Ureter (tissue), 1 donor: ENCODE measurements at places on chromosomes 7 and 10. TPM values are rescaled to one million over a fixed set of nuclear protein-coding genes. Genes with fewer than 3 reads are reported as not detected.

DNA sequence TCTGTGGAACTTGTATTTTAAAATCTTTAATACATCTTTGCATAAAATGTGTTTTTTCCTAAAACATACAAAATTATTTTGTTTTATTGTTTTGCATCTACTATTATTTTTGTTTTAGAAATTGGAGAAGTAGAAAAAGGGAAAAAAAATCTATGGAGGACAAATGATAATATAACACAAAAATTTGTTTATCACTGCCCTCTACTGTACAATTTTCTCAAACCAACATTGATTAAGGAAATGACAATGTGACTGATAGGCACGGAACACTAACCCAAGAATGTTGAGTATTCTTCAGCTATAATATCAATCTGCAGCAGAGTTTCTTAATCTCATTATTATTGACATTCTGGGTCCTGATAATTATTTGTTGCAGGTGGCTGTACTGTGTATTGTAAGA is 9.5 kb upstream of the ING3 start:
- no peak for DNase-seq

DNA sequence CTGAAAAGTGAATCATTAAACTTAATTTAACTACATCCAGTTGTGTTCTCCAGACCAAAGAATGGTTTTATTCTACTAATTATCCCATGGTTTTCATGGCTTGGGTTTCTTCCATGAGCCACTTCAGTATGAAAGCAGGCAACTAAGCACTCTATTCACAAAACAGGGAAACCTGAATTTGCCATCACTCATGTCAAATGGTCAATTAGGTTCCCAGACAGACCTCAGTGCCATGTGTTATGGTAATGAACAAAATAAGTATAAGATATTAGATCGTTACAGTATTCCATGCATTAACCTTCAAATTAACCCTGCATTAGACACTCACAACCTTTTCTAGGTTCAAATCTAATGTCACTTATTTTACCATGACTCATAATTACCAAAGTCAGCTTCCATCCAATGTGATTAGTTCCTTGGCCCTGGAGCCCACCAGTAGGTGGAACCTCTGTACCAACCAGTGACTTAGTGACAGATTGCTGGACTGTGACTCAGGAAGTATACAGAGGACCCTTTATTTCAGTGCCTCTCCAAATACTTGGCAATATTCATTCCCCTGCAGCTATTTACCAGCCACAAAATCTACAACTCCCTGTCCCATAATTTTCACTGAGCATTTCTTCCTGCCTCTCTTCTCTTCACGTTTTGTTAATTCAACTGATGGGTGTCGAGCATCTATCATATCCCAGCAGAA is 1270.2 kb upstream of the SORCS1 start:
- DNase-seq: no peak

DNA sequence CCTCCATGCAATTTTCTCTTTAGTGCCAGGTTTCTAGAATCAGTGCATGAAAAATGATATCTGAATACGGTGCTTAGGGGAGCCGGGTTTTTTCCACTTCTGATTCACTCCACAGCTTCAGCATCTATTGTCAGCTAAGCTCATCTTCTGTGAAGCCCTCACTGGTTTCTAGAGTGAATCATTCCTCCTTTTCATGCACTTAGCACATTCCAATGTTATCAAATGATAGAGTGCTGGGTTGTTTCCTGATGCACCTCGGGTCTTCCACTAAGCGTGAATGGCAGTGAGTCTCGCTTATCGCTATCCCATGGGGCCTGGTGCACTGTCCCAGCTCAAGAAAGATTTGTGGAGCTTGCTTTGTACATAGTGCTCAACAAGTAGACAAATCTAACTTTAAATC is 170.9 kb upstream of the RHEB start:
- DNase-seq: no peak

DNA sequence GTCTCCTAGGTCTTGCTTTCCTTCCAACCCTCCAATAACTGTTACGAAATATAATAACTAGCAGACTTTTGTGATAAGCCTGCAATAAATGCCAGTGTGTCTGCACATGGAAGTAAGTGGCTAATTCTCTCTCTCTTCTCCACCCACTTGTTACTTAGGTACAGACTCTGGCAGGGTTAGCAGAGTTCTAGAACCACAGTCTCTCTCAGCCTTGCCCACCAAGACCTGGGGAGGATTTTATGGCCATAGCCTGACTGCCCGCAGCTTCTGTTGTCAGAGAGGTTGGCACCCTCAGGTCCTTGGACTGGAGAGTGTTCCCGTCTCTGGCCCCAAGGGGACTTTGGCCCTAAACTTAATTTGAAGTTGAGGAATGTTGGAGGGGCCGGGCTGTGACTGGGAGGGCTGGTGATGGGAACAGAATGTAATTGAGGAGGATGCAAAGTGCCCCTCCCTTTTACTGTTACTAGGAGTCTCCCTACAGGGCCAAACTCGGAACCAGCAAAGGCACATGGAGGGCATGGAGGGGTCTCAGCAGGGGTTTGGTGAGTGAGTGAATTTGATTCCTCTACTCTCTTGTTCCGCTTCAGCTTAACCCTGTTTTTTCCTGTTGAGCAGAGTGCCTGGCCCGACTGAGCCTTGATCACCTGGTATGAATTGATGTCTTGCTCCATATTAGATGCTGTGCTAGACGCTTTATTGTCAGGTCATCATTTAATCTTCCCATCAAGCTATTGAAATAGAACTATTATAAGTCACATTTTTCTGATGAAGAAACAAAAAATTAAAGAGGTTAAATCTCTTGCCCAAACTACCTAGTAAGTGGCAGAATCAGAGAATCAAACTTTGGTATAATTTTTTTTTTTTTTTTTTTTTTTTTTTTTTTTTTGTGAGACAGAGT is 37.0 kb upstream of the LCOR start:
- no peak for DNase-seq

DNA sequence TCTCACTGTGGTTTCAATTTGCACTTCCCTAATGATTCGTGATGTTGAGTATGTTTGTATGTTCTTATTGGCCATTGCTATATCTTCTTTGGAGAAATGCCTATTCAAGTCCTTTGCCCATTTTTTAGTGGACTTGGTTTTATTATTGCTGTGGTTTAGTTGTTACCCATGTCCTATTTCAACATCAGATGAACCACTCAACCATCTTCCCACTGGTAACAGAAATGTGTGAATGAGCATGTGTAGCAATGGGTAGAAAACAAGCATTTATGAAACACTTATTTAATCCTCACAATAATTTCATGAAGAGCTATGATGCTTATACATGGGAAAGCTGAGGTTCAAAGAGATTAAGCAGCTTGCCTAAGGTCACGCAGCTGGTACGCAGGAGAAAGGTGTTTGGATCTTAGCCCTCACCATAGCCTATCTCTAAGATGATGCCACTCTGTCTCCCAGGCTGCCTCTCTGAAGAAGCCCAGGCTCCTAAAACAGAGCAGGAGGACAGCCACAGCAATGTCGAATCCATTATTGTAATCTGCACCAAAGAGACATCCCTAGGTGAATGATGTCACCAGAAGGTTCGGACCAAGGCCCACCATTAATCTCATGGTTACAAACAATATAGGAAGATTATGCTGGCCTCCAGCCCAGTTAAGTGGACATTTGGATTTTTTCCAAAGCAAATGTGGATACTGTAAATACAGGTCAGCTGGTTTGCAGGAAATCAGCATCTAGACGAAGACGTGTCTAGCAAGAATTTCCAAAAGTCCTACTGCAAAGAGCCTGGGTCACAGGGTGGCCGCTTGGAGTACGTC is 447.6 kb upstream of the ZMIZ1 start:
- DNase-seq: no peak

- no peak for DNase-seq
These were observed 40.2 kb downstream of the NUP205 start for GRCh38 chr7:135597926-135598305.

Gene TRUB1
- total RNA-seq: 18.3 TPM

Gene CSGALNACT2
- total RNA-seq: 15.2 TPM

Gene ACHE
- 4.0 TPM for total RNA-seq
